Cardiac septum (tissue), 1 donor: ENCODE measurements at places on chromosomes 7 and 10.

- no peak for DNase-seq
Measured at GRCh38 chr7:1234049-1234880, 1.6 kb downstream of the UNCX start.

DNA sequence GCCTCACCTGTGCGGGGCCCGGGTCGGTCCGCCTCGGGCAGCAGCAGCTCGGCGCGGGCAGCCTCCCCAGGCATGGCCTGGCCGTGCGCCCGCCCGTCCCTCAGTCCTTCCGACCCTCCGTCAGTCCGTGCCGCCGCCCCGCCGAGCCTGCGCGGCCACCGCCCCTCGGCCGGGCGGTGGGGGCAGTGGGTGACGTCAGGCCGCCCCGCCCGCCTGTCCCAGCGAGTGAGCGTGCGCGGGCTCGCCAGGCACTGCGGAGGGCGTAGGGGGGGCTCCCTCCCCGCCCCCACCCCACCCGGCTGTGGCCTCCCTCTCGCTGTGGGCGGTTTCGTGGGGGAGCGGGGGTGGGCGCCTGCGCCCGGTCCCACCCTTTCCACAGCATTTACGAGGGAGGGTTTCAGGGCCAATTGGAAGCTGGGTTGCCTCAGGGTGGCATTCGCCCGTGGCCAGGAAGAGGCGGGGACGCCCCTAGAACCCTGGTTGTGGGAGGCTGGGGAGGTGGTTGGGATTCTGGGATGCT is at the start of gene NACAD:
Gene NACAD (minus strand): TSS at position 149 of the 520 bp plus-strand sequence. CDS start 75 bp downstream, at position 74.
- no peak for DNase-seq

DNA sequence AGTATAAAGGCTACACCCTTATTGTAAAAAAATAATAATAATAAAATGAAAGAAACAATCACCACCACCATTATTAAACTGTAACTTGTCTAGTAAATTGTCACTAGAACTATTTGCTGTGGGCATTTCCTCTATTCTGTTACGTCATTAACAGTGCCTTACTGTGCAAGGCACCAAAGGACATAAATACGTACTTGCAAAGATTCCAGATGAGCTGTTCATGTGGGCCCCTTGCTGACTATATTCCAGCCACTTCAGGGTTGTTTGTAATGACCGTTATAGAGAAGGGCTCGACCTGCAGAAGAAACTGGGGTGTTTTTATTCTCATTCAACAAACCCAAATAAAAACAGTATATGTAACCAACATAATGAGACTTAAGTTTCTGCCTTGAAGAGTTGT is 60.4 kb downstream of the KLRG2 start:
- DNase-seq, result no peak

DNA sequence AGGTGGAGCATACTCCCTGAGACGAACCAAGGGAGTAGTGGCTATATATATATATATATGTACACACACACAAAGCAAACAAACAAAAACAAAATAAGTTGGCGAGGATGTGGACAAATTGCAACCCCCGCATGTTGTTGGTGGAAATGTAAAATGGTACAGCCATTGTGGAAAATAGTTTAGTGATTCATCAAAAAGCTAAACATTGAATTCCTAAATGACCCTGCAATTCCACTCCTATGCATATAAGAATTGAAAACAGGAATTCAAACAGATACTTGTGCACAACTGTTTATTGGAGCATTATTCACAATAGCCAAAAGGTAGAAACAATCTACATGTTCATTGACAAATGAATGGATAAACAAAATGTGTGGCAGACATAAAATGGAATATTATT is 407.9 kb downstream of the KCNMA1 start:
- DNase-seq, result no peak

GRCh38 chr10:89207801-89208551 is 859 bp upstream of the CH25H start:
- peak; percentile 82 for DNase-seq

- DNase-seq, result no peak
Measured at GRCh38 chr10:60798031-60798430, 19.8 kb downstream of the CDK1 start.

- no peak for DNase-seq
Measured at GRCh38 chr7:99080679-99081078, 63.2 kb downstream of the SMURF1 start.

- DNase-seq, result no peak
Measured at GRCh38 chr10:118930614-118931013, 98.9 kb upstream of the NANOS1 start.

- DNase-seq, result peak; percentile 88
Measured at GRCh38 chr10:3045471-3046209, 21.7 kb upstream of the PFKP start.

GRCh38 chr10:102620138-102620590 is 24.1 kb upstream of the TRIM8 start:
- peak; percentile 85 for DNase-seq

DNA sequence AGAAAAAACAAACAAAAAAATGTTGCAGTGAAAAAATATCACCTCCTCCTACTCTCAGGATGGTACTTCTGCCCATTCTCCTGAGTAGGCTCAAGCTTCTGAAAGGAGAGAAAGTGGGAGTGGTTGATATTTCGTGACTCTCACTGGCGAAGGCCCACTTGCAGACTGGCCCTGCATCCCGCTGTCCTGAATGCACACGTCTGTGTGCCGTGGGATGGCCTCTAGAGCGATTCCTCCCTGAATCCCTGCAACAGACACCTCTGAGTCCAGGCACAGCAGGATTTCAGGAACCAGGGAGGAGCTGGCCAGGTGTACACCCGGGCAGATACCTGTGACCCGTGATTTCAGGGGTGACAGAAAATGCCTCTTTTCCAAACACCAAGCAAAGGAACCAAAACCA is 319.2 kb downstream of the DPP6 start:
- DNase-seq, result no peak

- no peak for DNase-seq
Measured at GRCh38 chr10:91742229-91742628, 56.0 kb upstream of the TNKS2 start.

DNA sequence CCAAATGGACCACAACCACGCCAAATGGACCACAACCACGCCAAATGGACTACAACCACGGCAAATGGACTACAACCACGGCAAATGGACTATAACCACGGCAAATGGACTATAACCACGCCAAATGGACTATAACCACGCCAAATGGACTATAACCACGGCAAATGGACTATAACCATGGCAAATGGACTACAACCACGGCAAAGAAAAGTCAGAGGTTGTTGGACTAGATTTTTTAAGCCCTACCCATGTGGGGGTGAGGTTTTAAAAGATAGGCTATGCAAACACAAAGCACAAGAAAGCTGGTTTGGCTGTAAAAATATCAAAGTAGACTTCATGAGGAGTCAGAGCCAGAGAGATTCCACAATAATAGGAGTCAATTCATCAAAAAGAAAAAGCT is 55.8 kb downstream of the NCAPG2 start:
- DNase-seq, result no peak

DNA sequence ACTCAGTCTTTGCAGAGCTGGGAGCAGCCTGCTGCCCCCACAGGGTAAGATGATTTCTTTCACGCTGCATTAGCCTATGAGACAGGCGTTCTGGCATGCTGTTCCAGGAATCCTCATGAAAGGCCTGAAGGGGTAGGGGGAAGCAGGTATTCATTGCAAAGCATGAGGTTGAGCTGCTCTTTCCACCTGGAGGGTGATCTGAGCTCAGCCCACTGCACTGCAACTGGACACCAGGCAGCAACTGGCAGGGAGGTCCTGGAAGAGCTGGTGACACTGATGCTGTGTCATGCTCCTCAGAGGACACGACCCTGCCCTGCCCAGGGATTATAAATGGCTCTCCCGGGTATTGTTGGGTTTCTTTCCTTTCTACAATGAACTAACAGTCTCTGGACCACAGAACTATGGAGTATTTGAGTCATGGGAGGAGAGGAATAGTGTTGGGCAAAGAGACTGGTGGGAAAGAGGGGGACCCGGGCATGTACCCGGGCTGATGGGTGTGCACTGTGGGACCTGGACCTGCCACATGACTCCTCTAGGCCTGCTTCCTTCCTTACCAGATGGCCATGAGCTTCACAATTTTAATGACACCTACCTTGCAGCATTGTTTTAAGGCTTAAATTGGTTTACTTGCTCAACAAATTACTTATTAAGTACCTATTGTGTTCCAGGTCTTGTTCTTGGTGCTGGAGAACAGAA is 24.3 kb downstream of the SLC25A28 start:
- no peak for DNase-seq

GRCh38 chr7:40047661-40048060 is 86.8 kb downstream of the MPLKIP start:
- DNase-seq, result no peak

GRCh38 chr10:3738855-3739350 is 46.1 kb downstream of the KLF6 start:
- DNase-seq, result no peak

- no peak for DNase-seq
Measured at GRCh38 chr7:66306243-66306642, 101.1 kb downstream of the TPST1 start.

- no peak for DNase-seq
Measured at GRCh38 chr10:108039821-108040584, 875.5 kb upstream of the SORCS1 start.

- DNase-seq, result no peak
Measured at GRCh38 chr7:157544980-157545680, 208.3 kb downstream of the DNAJB6 start.

GRCh38 chr7:102125127-102125596 is 161.5 kb upstream of the SH2B2 start:
- no peak for DNase-seq

GRCh38 chr10:113515601-113516000 is 37.3 kb upstream of the HABP2 start:
- DNase-seq, result no peak

- DNase-seq, result no peak
Measured at GRCh38 chr7:44982535-44982923, 3.7 kb upstream of the MYO1G start.

GRCh38 chr10:96295475-96295874 is 8.8 kb upstream of the DNTT start:
- DNase-seq, result no peak

DNA sequence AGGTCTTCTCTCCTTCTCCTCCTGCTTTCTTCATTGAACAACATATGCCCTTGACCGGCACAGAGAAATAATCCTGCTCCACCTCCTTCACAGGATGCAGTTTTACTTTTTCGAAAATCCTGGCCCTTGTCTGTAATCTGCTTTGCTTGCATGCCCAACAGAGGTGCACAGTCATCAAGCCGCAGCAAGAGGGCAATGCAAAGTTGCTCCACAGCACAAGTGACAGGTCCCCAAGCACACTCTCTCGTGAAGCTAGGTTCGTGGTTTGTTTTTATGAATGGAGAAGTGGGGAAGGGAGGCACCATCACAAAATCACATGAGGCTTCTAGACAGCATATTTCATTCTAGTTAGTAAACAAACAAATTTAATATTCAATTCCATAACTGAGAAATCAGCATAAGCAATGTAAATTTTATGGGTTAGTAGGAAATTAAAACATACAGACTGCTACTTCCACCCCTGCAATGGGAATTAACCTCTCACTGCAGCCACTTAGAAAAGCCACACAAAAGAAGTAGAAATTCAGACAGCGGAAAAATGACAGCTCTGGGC is 178.8 kb downstream of the TPK1 start:
- DNase-seq, result no peak

- DNase-seq, result no peak
Measured at GRCh38 chr10:36412942-36413341, 712.5 kb upstream of the ANKRD30A start.

DNA sequence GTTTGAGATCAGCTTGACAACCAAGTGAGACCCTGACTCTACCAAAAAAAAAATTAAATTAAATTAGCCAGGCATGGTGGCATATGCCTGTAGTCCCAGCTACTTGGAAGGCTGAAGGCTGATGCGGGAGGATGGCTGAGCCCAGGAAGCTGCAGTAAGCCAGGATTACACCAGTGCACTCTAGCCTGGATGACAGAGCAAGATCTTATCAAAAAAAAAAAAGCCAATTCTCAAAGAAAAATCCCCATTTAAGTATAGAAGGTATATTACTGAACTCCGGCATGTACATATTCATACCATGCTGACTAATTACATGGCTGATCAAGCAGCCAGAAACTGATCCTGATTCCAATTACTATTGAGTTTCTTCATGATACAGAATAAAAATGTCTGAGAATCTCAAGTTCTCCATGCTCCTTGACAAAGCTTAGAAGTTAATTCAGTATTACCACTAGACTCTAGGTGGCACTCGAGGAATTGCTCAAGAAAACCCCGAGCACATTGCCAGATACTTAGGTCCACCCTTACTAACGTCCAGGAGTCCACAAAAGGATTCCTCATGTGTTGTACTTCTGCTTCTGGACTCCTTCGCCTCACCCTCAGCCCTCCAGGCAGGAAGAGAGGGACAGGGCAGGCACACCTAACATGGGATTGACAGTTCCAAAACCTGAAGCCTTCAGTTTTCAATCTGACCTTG is 148.9 kb downstream of the PARD3 start:
- DNase-seq, result no peak

GRCh38 chr7:90536449-90536848 is 59.7 kb upstream of the CDK14 start:
- no peak for DNase-seq

GRCh38 chr10:28997734-28998133 is 291.1 kb upstream of the LYZL1 start:
- no peak for DNase-seq

DNA sequence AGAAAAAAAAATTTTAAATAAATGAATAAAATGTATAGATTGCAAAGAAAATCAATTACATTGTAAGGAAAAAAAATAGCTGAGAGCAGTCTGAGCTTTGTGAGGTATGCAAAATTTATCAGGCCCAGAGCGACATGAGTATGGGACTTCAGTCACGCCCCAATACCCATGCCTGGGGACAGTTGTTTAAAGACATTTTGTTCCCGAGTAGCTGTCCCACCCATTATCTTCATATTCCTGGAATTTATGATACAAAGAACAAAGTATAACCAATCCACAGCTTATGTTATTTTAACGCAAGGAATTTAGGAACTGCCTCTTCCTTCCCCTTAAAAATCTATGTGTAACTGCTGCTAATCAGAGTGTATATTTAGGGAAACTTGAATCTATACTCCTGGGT is 1.6 kb upstream of the PON2 start:
- DNase-seq, result no peak

GRCh38 chr10:119449760-119450461 is 92.6 kb downstream of the RGS10 start:
- no peak for DNase-seq

DNA sequence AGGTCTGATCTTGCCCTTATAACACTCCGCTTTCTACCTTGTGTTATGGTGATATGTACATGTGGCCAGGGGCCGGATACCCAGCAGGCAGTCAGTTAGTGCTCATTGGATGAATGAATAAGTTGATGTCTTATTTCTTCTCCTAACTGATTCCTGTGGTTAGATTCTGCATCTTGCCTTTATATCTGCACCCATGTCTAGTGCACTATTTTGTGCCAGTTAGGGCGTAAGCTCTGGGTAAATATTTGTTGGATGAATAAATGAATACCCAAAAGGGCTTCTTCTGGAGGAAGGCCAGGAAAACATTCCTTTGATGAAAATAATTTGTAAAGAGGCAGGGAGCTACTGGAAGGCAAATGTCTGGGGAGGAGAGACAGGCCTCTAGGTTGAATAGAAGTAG is 148.2 kb downstream of the CHN2 start:
- no peak for DNase-seq

DNA sequence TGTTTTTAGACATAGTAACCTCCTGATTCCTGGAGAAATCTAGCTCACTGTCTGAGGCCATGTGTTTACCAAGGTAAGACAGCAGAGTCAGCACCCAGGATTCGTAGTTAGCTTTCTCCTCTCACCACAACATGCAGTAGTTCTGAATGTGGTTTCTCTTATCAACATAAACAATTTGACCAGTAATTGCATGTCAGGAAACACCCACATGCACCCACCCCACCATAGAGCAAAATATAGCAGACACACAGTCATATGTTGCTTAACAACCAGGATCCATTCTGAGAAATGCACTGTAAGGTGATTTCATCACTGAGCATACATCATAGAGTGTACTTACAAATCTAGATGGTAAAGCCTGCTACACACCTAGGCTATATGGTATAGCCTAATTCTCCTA is 1004.0 kb downstream of the ANKRD7 start:
- DNase-seq, result no peak
